ENCODE measurements at places on chromosomes 13 and 19.

DNA sequence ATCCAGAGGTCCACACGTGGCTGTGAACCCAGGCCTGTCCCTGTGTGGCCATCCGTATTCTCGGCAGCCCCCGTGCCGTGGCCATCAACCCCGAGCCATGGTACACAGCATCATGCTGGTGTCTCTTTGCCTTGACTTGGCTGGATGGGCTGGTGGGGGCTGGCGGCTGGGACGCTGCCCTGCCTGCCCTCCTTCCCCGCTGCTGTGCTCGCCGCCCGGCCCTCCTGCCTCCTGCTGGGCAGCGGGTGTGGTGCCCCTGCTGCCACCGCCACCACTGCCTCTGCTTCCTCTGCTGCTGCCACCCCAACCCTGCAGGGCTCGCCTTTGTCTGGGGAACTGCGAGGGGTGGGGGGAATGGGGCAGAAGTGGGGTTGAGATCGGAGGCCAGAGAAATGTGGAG, 19.7 kb upstream of the EHD2 start:
- DNase-seq, result no peak

DNA sequence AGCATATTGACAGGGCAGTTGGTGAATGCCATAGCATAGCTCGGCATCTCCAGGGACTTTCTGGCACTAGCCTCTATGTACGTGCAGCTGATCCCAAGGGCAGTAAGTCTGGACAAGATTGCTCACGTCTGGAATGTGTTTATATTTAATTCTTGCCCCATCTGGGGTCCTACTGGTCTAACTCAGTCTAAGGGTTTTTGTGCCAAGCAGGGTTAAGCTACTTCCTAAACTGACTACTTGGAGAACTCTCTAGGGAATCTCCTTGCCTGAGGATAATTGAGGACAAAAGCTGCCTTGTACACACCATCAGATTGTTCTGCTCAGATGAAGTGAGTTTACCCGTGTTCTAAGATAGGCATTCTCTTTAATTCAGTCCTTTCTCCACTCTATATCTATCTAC, 358.1 kb downstream of the MYO16 start:
- no peak for DNase-seq

DNA sequence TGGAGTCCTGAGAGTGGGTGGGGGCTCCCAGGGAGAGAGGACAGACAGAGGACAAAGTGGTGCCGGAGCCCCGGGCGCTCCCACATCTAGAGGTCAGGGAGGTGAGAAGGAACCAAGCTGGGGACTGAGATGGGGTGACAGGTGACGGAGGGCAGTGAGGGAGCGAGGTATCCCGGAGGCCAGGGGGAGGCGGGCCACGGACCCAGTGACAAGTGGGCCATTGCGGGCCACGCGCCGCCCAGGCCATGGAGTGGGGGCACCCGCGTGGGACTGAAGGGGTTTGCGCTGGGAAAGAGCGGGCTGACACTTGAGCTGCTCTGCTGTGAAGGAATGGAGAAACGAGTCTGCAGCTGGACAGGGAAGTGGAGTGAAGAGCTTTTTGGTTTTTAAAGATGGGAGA, 2.6 kb downstream of the ZNF628 start:
- no peak for DNase-seq

GRCh38 chr19:46617601-46618000, 7.3 kb downstream of the PTGIR start:
- DNase-seq, result no peak

GRCh38 chr13:34993470-34993869, 51.4 kb downstream of the NBEA start:
- no peak for DNase-seq

DNA sequence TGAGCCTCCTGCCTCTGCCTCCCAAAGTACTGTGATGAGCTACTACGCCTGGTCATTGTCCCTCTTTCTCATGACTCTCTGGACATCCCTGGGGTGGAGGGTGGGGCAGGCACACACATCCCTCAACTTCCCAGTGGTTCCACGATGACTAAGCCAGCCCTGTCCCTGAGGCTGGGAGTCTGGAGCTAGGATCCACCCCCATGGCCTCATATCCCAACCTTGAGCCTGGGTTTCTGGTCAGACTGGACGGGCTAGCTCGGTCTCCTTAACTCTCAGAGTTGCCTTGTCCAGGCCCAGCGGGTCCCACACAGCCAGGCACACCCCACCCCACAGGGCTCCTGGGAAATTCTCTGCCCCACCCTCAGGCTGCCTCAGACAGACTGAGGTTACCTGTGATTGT, 19.6 kb downstream of the IER2 start:
- no peak for DNase-seq

- DNase-seq, result no peak
These were observed 14.4 kb downstream of the TDRD3 start for GRCh38 chr13:60411464-60411863.

GRCh38 chr19:3397266-3398022, 31.1 kb downstream of the NFIC start:
- no peak for DNase-seq

GRCh38 chr19:35908010-35908441, at the start of gene TYROBP:
Gene TYROBP, minus strand, starts transcription at chr19:35908295. Its CDS starts 67 bp downstream, at chr19:35908228.
- no peak for DNase-seq

DNA sequence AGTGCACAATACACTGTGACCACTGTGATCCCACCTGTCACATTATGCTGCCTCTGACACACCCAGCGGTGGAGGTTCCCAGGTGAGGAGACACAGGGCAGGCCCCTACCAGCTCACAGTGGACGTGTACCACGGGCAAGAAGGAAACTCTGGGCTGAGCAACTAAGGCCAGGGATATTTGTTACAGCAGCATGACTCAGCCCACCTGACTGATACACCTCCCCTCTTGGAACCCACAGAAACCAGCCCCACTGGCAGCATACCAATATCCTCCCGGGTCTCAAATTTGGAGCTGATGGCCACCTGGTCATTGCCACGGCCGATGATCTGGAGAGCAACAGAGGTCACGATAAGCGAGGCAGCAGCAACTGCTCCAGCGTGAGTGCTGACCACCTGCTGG, 14.9 kb downstream of the KLC3 start:
- no peak for DNase-seq

DNA sequence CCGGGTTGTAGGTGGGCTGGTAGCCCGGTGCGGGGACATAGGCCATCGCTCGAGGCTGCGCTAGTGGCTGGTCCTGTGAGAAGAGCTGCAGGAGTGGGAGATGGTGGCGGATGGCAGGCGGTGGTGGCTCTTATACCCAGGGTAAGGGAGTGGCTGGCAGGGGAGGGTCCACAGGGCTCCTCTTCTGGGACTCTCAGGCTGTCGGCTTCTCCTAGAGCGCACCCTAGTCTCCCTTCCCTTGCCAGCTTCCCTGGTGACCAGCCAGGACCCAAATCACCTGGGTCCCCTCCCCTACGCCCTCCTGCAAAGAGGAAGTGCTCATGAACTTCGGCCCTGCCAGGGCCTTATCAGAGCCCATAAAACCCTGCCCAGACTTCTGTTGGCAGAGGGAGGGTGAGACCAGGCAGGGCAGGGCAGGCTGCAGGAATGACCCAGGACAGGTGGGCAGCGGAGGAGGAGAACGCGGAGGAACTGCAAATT, at the start of gene LGALS4:
Gene LGALS4 (minus strand): TSS at position 105 of the 480 bp plus-strand sequence. CDS start 59 bp downstream, at position 46.
- DNase-seq, result no peak

DNA sequence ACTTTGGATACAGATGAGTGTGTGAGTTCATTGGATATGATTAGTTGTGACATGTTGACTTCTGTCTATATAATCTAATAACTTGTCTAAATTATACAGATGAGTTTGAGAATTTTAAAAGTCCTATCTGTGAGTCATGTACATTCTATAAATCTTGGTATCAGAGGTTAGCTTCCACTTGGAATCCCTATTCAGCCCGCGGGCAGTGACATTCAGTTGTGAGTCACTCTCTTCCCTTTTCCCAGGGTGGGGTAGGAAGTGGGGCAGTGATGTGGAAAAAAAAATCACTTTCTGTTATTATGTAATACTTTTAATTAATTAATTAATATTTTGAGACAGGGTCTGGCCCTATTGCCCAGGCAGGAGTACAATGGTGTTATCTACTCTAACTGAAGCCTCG, 33.0 kb upstream of the ZNF808 start:
- no peak for DNase-seq

DNA sequence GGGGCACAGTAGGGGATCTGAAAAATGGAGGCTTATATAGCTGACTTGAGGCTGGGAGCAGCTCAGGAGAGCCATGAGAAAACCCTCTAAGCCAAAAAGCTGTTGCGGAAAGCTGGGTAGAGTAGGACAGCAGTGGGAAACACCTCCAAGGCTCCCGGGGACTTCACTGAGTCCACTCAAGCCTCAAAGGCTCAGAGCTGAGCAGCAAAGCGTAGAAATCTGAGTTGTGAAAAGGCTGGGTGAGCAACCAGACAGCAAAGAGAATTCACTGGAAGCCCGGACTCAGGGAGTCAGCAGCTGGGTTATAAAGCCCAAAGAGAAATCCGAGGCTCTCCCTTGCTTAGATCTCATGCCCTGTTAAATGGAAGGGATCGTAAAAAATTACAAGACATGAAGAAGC, 905.0 kb downstream of the EFNB2 start:
- no peak for DNase-seq

DNA sequence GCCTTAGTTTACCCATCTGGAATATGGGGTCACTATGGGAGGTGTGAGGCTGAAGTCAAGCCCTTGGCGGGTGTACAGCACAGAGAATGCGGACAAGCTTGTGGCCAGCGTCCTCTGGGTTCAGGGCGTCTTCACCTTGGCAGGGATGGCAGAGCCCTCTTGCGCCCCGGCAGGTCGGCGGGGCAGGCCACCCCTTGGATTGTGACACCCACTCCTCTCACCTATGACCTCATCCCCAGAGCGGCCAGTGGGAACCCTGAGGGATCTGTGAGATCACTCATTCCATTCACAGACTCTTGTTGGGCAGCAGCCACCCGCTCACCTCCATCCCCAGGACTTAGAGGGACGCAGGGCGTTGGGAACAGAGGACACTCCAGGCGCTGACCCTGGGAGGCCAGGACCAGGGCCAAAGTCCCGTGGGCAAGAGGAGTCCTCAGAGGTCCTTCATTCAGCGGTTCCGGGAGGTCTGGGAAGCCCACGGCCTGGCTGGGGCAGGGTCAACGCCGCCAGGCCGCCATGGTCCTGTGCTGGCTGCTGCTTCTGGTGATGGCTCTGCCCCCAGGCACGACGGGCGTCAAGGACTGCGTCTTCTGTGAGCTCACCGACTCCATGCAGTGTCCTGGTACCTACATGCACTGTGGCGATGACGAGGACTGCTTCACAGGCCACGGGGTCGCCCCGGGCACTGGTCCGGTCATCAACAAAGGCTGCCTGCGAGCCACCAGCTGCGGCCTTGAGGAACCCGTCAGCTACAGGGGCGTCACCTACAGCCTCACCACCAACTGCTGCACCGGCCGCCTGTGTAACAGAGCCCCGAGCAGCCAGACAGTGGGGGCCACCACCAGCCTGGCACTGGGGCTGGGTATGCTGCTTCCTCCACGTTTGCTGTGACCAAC, at the start of gene SPACA4:
Gene SPACA4 (plus strand): TSS at position 280 of the 896 bp plus-strand sequence. CDS start 237 bp downstream, at position 517.
- no peak for DNase-seq

DNA sequence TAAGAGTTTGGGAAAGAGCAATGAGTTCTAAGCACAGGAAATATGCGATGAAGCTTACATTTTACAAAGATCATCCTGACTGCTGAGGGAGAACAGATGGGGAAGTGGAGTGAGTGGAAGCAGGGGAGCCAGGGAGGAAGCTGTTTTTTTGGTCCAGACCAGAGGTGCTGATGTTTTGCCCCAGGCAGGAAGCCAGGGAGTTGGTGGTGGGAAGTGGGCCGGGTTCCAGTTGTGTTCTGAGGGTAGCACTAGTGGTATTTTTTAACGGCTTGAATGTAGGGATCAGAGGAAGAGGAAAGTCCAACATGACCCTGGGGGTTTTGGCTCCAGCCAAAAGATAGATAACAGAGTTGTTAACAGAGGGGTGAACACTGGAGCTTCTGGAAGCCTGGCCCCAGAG, 20.7 kb upstream of the OLFM4 start:
- no peak for DNase-seq

DNA sequence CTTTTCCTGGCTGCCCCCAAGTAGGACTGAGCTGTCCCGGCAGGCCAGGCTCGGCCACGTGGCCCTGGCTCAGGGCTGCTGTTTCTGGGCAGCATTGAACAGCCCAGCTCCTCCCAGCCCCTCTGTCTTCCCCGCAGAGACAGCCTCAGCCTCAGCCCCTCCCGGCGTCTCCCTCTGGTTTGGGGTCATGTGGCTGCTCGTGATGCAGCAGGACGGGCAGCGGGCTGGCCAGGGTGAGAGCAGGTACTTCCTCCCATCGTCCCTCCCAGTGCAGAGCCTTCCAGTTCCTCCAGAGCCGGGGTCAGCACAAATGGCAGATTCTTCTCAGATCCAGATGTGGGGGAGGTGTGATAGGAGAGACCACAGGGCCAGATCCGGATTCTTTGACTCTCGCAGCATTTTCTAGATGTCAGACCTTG, 114.6 kb downstream of the KDM4B start:
- DNase-seq, result no peak

- peak; percentile 48 for DNase-seq
These were observed 24.9 kb downstream of the EPS15L1 start for GRCh38 chr19:16446724-16447368.

DNA sequence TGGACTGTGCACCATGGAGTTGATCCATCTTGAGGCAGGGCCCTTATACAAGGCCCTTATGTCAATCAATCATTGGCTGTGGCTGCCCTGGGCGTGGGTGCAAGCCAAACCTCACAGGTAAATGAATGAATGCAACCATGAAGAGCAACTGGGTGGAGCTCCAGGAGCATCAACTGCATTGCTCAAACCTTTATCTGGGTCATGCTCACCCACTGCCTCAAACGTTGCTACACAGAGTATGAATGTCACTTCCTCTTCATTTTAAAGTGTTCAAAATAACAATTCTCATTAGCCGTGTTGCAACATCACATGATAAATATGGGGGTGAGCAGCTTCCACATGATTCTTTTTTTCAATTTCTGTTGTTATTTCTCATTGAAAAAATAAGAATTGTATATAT, 6.4 kb upstream of the ZNF333 start:
- DNase-seq, result no peak

- DNase-seq, result no peak
These were observed 644.7 kb upstream of the KLF12 start for GRCh38 chr13:74778946-74779345.

GRCh38 chr19:36973021-36973843, 57.1 kb downstream of the ZNF568 start:
- DNase-seq, result peak; percentile 64

DNA sequence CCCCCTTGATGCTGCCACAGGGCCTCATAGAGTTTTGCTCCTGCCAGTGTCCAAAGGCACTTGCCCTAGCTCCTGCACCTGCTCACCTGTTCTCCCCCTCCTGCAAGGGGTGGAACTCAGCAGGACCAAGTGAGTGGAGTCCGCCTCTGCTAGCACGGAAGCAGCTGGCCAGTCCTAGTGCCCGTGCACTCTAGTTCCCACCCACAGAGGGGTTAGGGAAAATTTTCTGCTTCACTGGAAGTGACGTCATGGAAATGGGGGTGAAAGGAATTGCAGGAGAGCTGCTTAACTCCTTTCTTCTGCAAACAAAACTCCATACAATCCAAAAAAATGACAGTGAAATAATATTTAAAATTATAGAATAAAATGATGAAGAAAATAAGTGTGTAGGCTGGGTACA, 609.7 kb upstream of the SLITRK1 start:
- DNase-seq, result no peak

GRCh38 chr13:95360464-95361097, 59.3 kb upstream of the ABCC4 start:
- DNase-seq, result no peak
